ENCODE measurements at places on chromosomes 1 and 21.

GRCh38 chr1:201169203-201169602, 14.9 kb upstream of the TMEM9 start:
- DNase-seq, result no peak

- no peak for DNase-seq
These were observed 168.3 kb upstream of the DUSP10 start for GRCh38 chr1:221910222-221910621.

DNA sequence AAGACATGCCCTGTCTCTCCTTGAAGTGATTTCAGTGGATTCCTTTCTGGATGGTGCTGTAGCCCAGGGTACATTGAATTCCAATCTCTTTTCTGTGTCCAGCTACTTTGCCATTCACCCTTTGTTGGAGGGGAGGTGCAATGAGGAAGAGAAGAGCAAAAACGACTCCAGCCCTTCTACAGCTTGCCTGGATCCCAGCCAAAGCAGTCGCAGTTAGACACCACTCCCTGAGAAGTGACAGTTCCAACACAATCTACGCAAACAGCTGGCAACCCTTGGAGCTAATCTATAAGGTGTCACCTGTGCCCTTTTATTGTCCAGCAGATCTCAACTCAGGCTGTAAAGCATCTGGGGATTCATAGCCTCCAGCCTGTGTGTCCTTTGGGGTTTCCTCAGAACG, 4.6 kb downstream of the CD244 start:
- no peak for DNase-seq

DNA sequence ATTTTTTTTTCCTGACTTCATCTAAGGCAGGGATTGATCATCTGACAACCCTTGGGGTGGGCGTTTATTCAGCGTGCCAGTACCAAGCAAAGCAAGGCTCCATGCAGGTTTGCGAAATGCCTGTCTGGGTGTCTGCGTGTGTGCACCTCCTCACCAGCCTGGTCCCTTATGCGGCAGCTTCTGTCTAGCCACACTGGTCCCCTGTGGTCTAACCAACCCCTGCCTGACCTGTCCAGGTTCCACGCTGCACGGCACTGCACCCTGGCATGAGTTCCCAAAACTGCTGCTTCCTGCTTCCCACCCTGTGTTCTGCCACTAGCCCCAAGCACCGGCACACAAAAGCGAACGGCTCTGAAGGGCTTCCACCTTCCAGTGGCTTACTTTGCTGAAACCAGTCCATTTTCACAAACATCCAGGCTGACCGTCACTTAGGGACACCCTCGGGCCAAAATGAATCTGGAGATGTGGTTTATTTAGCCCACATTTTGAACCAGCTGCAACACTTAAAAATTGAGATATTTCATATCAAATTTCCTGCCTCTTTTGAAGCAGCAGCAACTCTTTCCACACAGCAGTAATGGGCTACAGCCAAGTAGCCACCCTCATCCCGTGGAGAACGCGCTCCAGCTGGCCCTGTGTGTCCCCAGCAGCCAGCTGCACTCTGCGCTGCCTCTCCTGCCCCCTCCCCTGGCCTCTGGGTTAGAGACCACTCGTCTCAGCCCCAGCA, 55.7 kb downstream of the HLCS start:
- no peak for DNase-seq

- no peak for DNase-seq
These were observed at the start of gene LCE3B for GRCh38 chr1:152613511-152613910. TSS of gene LCE3B (plus strand) at chr1:152613811. CDS start at chr1:152613811, 0 bp downstream.

DNA sequence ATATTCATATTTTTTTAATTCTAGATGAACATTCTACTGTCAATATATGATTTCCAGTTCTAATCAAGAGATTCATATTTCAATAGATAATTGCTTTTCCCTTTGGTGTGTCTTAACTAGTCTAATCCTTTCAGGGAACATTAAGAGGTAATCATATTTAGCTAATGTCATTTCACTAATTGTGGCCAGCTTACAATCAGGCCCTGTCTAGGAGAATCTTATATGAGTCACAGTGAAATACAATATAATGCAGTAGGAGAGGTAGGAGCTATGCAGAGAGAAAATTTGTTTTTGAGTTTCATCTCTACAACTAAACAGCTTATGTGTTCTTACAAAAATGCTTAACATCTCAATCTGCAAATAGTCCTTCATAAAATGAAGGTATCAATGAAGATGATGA, 85.9 kb downstream of the DPYD start:
- DNase-seq, result no peak

DNA sequence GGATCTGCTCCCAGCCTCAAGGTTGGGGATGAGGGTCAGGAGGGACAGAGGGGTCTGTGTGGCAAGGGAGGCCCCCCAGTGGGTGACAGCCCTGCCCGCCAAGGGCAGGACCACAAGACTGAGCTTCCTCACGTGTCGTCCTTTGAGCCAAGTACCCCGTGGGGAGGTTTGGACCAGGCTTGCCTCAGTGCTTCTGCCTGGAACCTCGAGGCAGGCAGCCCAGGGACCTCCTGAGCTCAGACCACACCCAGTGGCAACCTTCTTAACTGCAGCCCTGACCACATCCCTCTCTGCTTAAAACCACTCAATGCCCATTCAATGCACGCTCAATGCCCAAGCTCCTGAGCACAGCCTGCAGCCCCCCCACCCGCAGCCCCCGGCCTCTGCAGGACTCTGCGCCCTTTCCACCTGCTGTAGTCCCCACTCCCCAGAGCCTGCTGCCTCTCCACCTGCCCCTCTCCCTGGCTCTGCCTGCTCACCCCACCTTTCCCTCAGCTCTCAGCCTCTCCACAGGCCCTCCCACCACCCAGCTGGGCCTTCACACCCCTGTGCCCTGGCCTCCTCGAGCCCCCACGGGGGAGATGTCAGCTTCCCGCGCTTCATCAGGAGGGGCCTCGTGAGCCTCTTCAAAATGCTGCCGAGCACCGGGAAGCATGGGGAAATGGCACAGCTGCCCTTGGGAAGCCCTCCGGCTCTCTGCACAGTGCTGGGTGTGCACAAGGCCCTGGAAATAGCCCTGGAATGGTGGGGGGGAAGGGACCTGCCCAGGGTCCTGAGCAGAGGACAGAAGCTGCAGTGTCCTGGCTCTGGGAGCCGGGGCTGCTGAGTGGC, 129.3 kb upstream of the VAMP3 start:
- no peak for DNase-seq

GRCh38 chr21:33655588-33656221, 13.4 kb downstream of the ITSN1 start:
- DNase-seq, result no peak

- DNase-seq, result no peak
These were observed 106.2 kb downstream of the EPHB2 start for GRCh38 chr1:22816803-22817202.

- DNase-seq, result no peak
These were observed 177.1 kb downstream of the MAGI3 start for GRCh38 chr1:113567427-113567826.

GRCh38 chr1:19462781-19463503, 22.4 kb downstream of the CAPZB start:
- DNase-seq, result no peak

DNA sequence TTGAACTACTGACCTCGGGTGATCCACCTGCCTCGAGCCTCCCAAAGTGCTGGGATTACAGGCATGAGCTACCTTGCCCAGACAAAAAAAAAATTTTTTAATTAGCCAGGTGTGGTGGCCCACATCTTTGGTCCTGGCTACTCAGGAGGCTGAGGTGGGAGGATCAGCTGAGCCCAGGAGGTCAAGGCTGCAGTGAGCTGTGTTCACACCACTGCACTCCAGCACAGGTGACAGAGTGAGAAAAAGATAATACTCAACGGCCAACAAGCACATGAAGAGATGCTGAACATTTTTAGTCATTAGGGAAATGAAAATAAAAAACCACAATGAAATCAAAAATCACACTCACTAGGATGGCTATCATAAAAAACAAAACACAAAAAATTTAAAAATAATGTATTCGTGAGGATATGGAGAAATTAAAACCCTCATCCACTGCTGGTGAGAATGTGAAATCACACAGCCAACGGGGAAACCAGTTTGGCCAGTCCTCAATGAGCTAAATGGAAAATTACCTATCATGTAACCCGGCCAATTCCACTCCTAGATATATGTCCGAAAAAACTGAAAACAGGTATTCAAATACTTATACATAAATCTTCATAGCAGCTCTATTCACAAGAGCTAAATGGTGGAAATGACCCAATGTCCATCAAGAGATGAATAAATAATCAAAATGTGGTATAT, 41.2 kb downstream of the ENAH start:
- DNase-seq, result no peak

DNA sequence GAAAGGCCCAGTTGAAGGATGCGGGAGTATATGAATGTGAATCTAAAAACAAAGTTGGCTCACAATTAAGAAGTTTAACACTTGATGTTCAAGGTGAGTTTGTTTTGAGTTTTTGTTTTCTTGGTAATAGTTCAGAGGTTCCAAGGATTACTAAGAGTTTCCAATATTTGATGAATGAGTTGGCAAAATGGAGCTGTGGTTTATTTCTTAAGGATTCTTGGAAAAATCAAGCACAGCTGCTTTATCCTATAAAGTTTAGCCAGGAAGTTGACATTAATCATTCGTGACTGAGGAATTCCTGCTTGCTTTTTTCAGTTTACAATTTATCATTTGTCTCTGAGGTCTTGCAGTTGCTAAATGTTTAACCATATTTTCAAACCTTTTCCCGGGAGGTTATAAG, 15.1 kb downstream of the VCAM1 start:
- DNase-seq, result no peak

DNA sequence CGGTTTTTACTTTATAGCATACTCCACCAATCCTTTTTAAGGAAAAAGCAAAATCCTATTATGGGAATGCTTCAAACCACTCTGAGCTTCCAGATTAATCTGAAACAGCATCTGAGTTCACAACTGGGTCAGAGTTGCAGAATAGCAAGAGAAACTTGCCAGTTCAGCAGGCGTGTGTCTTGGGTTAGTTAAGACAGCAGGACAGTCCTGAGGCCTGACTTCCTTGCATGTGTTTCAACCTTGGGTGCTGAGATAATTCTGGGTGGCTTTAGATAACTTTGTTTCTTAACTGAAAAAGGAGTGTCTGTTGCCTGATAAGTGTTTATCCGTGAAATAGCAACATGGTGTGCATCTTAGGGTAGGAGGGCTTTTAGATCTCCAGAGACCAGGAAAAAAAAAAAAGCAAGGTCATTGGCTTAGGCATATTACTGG, 169.2 kb downstream of the DHRS3 start:
- no peak for DNase-seq

GRCh38 chr1:150928286-150928685, 2.1 kb downstream of the SETDB1 start:
- DNase-seq, result no peak

- no peak for DNase-seq
These were observed 5.6 kb upstream of the BSDC1 start for GRCh38 chr1:32399843-32400242.

DNA sequence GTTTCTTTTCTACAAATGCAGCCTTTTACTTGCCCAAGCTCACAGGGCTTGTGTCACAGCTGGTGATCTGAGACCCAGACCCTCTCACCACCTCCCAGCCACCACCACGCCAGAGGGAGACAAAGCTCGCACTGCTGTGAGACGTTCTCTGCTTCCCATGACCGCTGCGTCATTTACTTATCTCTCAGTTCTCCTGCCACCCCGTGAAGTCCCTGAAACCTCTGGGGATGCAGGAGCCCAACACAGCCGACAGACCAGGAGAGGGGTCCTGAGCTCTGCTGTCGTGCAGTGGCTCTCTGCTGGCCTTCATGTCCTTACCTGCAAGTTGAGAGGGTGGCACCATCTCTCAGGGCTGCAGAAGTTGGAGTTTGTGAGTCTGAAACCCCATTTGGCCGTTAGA, 77.7 kb downstream of the SLC16A1 start:
- DNase-seq, result no peak

DNA sequence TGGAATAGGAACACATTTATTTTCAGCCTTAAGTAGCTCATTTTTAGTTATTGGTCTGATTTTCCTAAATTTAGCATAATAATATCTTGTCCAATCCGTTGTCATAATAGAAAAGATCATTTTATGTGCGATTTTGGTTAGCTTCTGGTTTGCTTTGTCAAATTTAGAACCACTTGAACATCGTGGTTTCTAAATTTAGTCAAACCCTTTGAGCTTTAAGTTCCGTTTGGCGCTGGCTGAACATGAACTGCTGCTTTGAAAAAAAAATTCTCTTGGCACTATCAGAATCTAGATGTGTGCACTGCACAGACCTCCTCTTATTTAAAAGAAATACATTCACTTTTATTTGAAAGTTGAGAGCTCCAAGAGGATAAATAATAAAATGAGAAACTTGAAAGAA, 370.6 kb downstream of the PTPRC start:
- no peak for DNase-seq

GRCh38 chr1:68220420-68220819, 11.9 kb downstream of the WLS start:
- no peak for DNase-seq

DNA sequence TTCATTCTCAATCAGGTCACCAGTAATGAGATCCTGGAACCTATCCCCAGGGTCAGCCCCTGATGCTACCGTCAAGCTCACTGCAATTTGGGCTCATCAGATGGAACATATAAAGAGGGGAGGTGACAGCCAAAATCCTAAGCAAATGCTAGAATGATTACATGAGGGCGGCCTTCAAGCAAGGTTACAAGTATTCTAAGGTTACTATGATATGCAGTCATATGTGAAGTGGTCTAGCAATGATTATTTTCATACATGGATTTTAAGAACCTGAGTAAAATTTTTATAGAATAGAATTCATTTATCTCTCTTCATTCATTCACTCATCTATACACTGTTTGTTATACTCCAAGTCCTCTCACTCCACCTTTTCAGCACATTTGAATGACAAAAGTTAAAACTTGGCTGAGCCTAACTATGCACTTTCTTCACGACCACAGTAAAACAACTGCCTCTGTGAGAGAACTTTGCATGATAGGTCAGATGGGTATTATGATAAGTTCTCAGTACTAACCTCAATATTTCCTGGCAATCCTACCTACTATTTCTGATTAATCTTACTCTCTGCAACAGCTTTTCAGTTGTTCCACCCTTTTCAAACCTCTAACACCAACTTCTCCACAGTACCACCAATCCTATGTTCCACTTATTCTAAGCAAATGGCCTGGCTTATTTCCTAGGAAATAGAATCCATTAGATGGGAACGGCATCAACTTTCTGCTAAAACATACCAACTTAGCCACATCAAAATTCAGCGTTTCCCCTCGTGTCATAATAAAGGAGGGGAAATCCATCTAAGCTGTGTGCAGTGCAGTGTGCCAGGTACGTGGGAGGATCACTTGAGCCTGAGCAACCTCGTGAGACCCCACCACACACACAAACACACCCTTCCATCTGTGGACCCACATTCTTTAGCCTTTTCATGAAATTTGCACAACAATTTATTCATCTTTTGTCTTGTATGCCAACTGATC, 32.0 kb downstream of the LHX9 start:
- no peak for DNase-seq

DNA sequence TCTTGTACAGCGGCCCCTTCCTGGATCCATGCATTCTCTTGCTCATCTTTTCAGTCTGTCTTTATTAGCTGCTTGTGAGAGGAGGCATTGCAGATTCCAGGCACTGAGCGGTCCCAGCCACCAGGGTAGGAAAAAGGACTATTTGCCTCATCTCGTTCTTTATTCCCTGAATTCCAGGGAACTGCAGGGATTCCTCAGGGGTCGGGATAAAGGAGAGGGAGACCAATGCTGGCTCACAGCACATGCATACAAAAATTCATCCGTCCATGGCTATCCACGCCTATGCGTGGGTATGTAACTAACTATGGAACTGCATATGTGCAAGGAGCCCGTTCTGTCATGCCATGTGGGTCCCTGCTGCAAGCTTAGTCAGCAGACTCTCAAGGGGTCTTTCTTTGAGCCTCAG, 879 bp upstream of the PLPPR5 start:
- no peak for DNase-seq

All from posterior cingulate gyrus (tissue), 11 donors.